ENCODE measurements at places on chromosomes 11 and 22.

DNA sequence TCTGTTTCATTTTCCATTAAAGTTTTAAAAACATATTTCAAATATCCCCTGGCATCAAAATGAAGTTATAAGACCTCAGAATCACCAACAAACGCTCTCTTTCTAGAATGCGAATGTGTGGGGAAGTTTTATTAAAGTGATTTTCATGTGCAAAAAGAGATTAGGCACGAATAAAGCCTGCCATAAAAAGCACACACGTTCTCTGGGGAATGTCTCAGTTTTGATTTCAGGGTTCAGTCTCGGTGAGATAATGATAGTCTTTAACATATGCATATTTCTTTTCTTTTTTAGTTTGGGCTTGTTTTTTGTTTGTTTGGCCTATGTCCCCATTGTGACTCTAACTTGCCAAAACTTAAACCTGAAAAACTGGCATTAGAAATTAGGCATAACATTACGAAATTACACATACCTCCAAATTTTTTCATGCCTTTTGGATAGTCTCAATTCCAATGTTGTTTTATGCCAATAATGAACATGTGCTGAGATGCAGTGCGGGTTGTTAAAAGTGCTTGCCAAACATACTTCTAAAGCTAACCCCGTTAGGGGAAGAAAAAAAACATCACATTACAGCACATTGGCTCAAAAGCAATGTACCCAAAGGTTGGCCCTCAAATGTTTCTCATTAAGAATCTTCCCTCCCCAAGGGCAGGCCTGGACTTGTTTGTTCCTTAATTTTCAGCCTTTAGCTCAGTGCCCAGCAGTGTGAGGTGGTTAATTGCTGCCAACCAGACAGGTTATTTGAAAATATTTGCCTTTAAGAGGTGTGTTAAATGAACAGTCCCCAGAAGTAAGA, 33.2 kb upstream of the FBLN1 start:
- DNase-seq: peak; percentile 61

DNA sequence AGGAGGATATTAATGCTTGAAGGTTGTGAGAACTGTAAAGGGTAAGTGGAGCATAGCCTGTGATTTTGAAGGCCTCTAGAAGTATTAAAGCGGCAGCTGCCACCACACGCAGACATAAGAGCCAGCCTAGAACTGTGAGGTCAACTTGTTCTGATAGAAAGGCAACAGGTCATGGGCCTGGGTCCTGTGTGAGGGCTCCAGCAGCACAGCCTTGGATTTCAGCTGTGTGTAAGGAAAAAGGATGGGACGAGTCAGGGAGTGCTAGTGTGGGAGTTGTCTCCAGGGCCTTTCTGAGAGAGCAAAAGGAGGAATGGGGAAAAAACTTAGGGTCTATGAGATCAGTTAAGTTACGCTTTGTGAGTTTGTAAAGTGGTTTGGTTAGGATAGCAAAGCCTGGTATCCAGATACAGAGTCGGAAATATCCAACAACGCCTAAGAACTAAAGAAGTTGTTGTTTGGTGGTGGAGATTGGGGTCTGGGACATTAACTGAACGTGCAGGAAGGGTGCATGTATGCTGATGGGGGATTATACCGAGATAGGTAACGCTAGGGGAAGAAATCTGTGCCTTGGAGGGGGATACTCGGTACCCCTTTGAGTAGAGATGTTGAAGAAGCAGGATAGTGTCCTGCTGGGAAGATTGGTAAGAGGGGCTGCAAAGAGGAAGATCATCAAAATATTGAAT, 17.4 kb upstream of the ANO1 start:
- no peak for DNase-seq

GRCh38 chr11:72738199-72739141, 13.7 kb downstream of the ARAP1 start:
- peak; percentile 46 for DNase-seq

DNA sequence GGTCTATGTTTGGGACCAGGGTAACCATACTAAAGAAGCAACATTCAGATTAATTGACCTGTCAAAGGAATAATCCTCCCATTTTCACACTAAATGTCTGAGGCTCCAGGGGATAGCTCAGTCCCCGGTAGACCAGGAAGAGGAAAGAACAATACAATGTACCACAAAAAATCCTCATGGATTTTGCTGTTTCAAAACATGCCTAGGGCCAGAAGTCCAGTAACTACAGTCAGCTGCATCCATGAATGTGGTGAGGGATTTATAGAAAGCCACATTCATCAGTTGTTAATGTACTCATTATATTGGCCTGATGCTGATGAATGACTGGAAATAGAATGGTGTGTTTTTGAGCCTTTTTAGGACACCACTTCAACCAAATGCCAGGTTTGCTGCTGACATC, 6.9 kb upstream of the ETS1 start:
- no peak for DNase-seq

GRCh38 chr11:72685560-72686480, 11.6 kb upstream of the PDE2A start:
- peak; percentile 92 for DNase-seq

DNA sequence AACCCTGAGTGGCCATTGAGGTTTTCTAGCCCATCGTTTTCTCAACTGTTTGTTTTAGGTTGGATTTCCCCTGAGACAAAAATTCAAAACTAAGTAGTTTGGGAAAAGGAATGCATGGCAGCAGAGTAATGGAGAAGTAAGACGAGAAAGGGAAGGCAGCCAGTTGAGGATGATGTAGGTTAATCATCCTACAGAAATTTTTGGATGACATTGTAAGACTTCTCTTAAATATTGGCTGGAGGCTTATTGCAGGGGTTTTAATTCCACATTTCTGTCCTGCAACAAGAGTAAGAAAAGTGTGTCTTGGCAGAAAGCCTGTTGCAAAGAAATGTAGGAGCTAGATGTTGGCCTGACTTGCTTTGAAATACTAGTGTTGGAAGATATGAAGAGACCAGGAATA, 308.8 kb downstream of the LUZP2 start:
- DNase-seq: peak; percentile 54

- peak; percentile 80 for DNase-seq
These were observed 54.1 kb downstream of the WNT11 start for GRCh38 chr11:76152086-76152681.

- no peak for DNase-seq
These were observed 45.6 kb downstream of the PISD start for GRCh38 chr22:31616315-31616980.

GRCh38 chr22:48476577-48476976, 1351.1 kb downstream of the BRD1 start:
- no peak for DNase-seq

DNA sequence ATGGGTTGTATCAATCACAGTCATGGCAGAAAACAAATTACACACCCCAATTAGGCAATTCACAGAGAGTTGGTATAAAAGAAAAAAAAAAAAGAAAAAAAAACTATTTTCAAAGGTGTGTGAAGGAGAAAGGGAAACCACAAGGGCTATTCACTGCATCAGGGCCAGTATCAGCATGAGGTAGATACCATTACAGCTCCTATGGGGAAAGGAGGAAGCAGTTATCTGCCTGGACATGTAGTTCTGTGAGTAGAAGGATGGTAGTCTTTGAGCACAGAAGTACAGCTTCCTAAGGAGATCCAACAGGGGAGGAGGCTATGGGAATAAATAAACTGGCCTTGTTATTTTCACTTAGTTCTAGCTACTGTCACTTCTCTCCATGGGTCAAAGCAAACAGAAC, 746.1 kb downstream of the LUZP2 start:
- no peak for DNase-seq

GRCh38 chr11:94175535-94175934, 46.9 kb downstream of the PANX1 start:
- DNase-seq: no peak

- no peak for DNase-seq
These were observed 4.0 kb downstream of the VWCE start for GRCh38 chr11:61290905-61291690.

- DNase-seq: peak; percentile 91
These were observed 310.1 kb upstream of the SORL1-AS1 start for GRCh38 chr11:121762820-121763219.

GRCh38 chr11:16160146-16160545, 196.2 kb downstream of the SOX6 start:
- no peak for DNase-seq
